ENCODE measurements at places on chromosomes 2 and 18.
A peak's percentile ranks its signal among the peaks of the same experiment; 100 is the strongest.

DNA sequence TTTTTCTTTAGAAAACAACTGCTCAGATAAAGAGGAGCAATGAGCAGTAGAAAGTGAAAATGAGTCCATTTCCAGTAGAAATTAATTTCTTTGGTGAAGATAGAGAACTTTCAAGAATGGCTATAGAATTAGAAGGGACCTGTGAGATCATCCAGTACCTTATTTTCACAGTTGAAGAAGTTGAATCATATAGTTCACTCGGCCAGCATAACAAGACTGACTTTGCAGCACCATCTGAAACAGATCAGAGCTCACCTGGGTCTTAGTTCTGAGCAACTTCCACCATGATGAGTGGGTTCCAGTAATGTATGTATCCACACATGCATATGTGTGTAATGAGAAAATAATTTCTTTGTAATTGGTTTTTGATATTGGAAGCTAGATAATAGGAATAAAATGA is 58.6 kb downstream of the CERS6 start:
- no peak for DNase-seq

DNA sequence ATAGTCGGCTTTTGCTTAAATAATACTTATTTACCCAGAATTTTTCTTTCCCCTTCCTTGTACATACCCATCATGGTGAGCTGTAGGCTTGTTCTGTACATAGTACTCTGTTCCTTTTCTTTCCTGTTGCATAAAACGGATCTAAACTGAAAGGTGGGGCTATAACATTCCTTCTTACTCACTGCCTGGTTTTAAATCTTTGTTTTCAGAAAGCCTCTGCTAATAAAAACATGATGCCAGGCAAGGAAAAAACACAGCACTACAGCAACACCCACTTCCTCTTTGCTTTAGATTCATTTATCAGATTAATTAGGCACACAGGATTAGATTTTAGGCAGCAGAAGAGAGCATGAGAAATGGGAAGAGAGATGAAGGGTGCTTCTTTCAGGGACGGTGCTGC is 19.6 kb upstream of the STON1 start:
- DNase-seq = peak; percentile 56

- DNase-seq = no peak
Measured at GRCh38 chr2:139353874-139354273, 573.7 kb upstream of the NXPH2 start.

DNA sequence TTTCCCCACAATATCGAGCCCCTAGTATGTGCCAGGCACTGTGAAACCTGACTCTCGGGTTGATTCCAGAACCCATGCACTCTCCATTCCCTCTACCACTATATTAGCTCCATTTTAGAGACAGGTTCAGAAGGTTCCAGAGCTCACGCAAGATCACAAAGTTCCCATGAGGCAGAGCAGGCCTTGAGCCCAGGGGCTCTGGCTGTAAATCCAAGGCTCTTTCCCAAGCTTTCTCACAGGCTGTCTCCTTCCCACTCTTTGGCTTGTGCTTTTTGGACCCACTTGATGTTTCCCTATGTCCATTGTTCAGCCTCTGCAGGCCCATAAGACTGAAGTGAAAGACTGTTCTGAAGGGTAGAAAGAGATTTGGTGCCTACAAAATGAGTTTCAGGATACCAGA is 15.7 kb downstream of the KIAA2012 start:
- no peak for DNase-seq

GRCh38 chr2:23595601-23596251 is 210.7 kb downstream of the KLHL29 start:
- DNase-seq = peak; percentile 83

All from fibroblast of skin of right biceps (primary cell).